ENCODE measurements at places on chromosomes 16 and 17.

GRCh38 chr16:52050418-52050817, 496.5 kb downstream of the TOX3 start:
- DNase-seq = no peak

DNA sequence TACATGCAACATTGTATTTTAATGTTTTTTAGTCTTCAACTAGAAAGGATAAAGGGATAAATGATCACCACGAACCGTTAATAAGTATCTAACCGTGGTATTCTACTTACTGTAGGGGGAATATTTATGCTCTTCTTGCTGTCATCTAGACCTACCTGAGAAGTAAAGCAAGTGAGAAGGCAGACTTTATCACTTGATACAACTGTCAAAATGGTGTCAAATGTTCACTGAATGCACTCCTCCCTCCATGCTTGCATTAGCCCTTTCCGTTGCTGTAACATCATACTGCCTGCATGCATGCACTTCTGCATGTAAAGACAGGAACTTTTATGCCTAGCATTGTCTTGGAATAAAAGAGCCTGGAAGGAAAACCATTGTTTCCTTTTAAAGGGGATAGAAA, 298.6 kb upstream of the PMFBP1 start:
- no peak for DNase-seq

GRCh38 chr16:1808691-1809090, 15.2 kb upstream of the IGFALS start:
- DNase-seq = no peak

- DNase-seq = no peak
Measured at GRCh38 chr16:89122322-89122851, 28.7 kb downstream of the ACSF3 start.

- DNase-seq = no peak
Measured at GRCh38 chr16:31441956-31442355, 633 bp downstream of the ZNF843 start.

GRCh38 chr17:45809499-45809898, 25.4 kb downstream of the CRHR1 start:
- no peak for DNase-seq

GRCh38 chr17:12114686-12115418, 94.2 kb downstream of the MAP2K4 start:
- DNase-seq = no peak

- DNase-seq = no peak
Measured at GRCh38 chr17:2580151-2580550, 13.3 kb upstream of the PAFAH1B1 start.

DNA sequence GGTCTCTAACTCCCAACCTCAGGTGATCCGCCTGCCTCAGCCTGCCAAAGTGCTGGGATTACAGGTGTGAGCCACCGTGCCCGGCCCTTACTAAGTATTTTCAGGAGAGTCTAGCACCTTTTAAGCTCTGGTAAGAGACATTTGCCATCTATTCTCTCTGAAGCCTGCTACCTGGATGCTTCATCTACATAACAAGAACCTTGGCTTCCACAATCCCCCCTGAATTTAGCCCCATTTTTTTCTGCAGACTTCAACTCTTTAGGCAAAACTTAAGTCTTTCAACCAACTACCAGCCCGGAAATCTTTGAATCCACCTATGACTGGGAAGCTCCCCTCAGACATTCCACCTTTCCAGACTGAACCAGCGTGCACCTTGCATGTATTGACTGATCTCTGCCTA, 14.0 kb upstream of the UBE2I start:
- no peak for DNase-seq

DNA sequence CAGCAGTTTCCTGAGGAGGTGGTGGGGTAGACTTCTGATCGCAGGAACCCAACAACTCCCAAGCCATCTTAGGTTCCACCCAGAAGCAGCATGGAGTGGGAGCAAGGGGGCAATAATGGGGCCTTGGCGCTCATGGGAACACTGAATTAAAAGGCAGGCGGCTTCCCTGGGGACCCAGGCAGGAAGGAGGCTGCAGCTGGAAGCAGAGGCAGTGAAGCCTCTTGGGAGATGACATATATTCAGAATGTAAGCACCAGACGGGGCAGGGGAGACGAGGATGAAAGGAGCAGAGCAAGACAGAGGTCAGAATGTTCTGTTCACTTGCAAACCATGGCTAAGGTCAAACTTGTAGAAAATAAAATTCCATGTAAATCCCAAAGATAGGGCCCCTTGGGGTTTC, 2.9 kb downstream of the HIGD1B start:
- DNase-seq = no peak

GRCh38 chr17:43021741-43022512, at the start of gene VAT1:
Gene VAT1, minus strand, starts transcription at chr17:43022385. Its CDS starts 63 bp downstream, at chr17:43022322.
- peak; percentile 87 for DNase-seq

DNA sequence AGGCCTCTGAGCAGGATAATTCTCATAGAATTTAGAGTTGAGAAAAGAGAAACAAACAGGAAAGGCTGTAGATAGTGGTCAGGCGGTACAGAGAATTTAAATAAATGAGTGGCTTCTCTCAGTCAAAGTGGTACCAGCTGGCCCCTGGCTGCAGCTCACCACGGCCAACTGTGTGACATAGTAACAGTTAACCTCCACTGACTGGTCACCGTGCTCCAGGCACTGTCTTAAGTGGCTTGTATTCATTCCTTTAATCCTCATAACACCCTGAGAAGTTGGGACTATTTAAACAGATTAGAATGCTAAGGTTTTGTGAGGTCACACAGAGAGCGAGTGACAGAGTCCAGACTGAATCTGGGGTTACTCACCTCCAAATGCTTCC, 108.9 kb downstream of the GNAO1 start:
- no peak for DNase-seq

- DNase-seq = no peak
Measured at GRCh38 chr17:74280093-74280513, 6.1 kb downstream of the DNAI2 start.

- DNase-seq = no peak
Measured at GRCh38 chr16:10558746-10559641, 21.4 kb downstream of the EMP2 start.

Data from nephron progenitor cell (in vitro differentiated cells).